Right lobe of liver (tissue), 6 donors: ENCODE measurements at places on chromosomes 5 and 9. TPM values are rescaled to one million over a fixed set of nuclear protein-coding genes. Genes with fewer than 3 reads are reported as not detected.

DNA sequence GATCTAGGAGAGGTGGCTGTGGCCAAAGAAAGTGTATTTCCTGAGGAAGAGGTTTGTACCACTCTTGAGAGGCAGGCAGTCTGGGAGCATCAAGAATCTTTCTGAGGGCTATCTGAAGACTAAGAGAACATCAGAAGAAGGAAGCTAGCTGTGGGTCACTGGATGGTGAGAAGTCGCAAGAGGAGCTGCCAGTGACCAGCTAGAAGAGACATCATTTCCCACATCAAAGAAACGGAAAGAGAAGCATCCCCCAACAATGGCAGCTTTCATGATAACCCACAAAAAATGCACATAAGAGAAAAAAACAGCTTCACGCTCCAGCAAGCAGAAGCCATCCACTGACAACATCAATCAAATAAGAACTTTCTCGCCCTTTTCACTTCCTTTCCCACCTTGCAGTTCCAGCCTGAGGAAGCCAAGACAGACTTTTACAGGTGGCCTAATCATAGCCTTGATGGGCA lies 25.0 kb upstream of the CEP78 start:
- no peak overlapping the region for H3K4me3 ChIP-seq
- DNase-seq = no peak
- no peaks in the 10 kb centered on the region for H3K27me3 ChIP-seq
- no peaks in the 10 kb centered on the region for H3K36me3 ChIP-seq

GRCh38 chr5:107554776-107555424 lies 115.8 kb downstream of the EFNA5 start:
- no peaks in the 10 kb centered on the region for H3K4me1 ChIP-seq
- H3K27ac ChIP-seq = no peak overlapping the region
- no peaks in the 10 kb centered on the region for H3K27me3 ChIP-seq
- H3K36me3 ChIP-seq = no peaks in the 10 kb centered on the region
- DNase-seq = no peak

- H3K4me1 ChIP-seq = no peaks in the 10 kb centered on the region
- H3K27ac ChIP-seq = no peak overlapping the region
- no peak overlapping the region for H3K4me3 ChIP-seq
- no peaks in the 10 kb centered on the region for H3K27me3 ChIP-seq
Observed at GRCh38 chr5:118832974-118833373, 155.4 kb downstream of the DTWD2 start.

- no peak overlapping the region for H3K27ac ChIP-seq
- no peaks in the 10 kb centered on the region for H3K36me3 ChIP-seq
- no peak overlapping the region for H3K4me3 ChIP-seq
- peaks cover 9% of the 10 kb centered on the region for H3K4me1 ChIP-seq
- H3K27me3 ChIP-seq = no peaks in the 10 kb centered on the region
Observed at GRCh38 chr9:79663878-79664277, 92.1 kb downstream of the TLE4 start.

Gene ACO1
- 92.3 TPM for total RNA-seq

Gene HTR1A
- total RNA-seq = not detected

Gene PPP3R2
- total RNA-seq = not detected

Gene ANKH
- 66.0 TPM for total RNA-seq

Gene ST8SIA4
- total RNA-seq = 1.7 TPM

Gene PCDHB7
- total RNA-seq = 0.13 TPM
